ENCODE measurements at places on chromosomes 7 and 10.

DNA sequence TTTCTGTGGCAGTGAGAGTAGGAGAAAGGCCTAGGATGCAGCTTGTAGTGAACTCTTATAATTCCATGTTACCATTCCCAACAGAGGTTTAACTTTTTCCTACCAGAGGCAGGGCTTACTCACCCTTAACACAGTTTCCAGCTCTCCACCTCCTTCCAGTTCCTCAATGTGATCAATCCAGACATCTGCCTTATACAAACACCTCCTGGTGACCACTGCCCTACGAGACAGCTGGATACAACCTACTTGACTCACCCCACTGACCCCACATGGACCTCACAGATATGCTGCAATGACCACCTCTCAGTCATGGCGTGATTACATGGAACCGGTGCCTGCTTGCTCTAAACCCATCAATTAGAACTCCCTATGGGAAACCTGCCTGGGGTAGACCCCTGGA, 326.5 kb downstream of the TNS3 start:
- no peak for DNase-seq

DNA sequence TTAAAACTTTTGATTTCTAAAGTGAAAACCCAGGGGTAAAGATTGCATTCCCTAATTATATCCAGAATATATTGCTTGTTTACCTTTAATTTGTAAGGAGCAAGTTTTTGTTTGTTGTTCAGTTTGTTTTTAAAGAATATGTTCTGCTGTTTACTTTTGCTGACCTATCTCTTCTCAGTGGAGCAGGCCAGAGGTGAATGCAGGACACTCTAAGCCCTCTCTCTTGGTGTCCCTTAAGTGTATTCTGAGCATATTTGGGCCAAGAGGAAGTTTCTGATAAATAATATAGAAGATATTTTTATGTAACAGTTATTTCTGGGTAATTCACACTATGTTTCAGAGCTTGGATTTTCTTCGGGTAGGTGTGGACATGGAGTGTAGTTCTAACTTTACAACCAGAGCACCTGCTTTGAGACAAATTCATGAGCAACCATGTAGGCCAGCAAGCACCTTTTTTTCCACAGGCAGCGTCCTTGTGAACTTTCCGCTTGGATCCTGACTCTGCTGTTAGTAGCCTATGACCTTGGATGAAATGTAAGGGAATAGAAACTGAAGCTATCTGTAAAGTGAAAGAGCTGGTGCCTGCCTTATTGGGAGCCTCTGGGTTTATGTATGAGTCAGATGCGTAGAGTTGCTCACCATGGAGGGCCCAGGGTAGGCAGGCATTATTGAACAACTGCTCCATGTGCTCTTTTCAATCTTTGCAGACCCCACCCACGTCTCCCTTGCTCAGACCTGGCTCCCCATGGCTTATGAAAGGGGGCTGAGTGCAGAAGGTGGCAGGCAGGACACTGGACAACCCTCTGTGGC, 16.1 kb downstream of the OGDH start:
- no peak for DNase-seq

- no peak for DNase-seq
These were observed 30.6 kb downstream of the TMEM243 start for GRCh38 chr7:87188930-87189329.

GRCh38 chr10:124425227-124425962, 6.7 kb upstream of the OAT start:
- no peak for DNase-seq

DNA sequence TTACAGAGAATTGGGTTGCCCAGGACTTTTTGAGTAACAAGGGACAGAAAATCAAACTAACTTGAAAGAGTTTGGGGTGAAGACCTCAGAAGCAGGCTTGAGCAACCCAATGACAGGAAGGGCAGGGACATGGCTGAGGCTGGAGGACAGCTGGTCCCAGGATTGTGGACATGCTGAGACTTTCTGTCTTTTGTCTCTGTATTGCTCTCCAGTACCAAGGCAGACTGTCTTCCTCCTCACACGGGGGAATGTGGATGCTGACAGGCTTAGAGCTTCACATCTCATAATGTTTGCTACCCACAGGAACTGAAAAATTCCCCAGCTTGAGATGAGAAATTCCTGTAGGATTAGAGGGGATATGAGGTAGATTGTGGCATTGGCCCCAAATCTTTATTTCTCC, 229.6 kb downstream of the PHF14 start:
- no peak for DNase-seq

DNA sequence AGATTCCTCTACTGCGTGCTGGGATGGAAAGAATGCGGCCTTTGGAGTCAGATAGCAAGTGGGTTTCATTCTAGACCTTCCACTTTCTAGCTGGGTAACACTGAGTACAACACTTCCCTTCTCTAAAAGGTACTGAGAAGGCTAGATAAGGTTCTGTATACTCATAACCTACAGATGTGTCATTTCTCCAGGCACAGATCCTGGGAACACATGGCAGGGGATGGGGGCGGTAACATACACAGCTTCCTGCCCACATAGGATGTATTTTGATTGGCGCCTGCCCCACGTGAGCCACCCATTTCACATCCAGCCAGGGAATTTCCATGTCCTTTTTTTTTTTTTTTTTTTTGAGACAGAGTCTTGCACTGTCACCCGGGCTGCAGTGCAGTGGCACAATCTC, 31.8 kb downstream of the KLRG2 start:
- peak; percentile 74 for DNase-seq

- no peak for DNase-seq
These were observed 9.7 kb downstream of the EIF4H start for GRCh38 chr7:74183653-74184450.

DNA sequence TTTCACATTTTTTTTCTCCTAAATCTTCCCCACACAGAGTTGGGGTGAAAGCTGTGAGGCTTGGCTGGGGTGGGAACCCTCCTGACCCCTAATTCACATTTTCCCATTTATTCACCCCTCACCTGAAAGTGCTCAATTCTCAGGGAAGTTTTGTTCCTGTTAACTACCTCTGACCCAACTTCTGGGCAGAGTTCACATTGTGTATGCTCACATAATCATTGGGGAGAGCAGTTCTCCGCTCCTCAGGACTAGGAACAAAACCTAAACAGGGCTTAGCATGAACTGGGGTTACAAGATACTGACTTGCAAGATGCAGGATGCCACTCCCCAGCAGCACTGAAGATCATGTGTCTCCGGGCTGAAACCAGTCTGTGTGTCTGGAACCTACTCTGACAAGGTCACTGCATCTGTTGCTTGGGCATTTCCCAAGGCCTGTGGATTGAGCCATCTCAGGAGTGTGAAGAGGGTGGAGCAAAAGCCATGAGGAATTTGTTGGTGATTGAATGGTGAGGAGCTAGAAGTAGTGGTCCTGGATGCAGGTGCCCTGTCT, 258.1 kb upstream of the IGFBP3 start:
- no peak for DNase-seq

- no peak for DNase-seq
These were observed 100.0 kb upstream of the PRR15 start for GRCh38 chr7:29463504-29464158.

GRCh38 chr10:78504181-78504580, 470.5 kb downstream of the RPS24 start:
- no peak for DNase-seq

GRCh38 chr10:48634198-48634983, 29.5 kb upstream of the ARHGAP22 start:
- peak; percentile 86 for DNase-seq

- no peak for DNase-seq
These were observed 39.3 kb downstream of the STEAP4 start for GRCh38 chr7:88267421-88267820.

- no peak for DNase-seq
These were observed 91.7 kb upstream of the ZMIZ1 start for GRCh38 chr10:78976825-78977755.

DNA sequence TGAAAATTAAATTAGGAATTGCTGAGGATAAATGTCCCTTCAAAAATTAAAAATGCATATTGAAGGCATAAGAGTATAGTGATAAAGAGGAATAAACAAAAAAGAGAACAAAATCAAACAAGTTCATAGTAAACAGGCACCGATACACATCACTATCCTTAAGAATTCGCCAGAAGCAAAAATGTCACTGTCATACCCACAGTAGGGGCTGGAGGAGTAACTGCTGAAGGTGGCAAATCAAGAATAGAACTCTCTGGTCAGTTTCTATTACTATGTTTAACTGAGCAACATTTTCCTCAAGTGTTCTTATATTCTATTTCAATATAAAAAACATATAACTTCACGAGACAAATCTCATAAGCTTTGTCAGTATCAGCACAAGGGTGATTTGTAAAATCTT, 84.0 kb downstream of the VPS41 start:
- no peak for DNase-seq

DNA sequence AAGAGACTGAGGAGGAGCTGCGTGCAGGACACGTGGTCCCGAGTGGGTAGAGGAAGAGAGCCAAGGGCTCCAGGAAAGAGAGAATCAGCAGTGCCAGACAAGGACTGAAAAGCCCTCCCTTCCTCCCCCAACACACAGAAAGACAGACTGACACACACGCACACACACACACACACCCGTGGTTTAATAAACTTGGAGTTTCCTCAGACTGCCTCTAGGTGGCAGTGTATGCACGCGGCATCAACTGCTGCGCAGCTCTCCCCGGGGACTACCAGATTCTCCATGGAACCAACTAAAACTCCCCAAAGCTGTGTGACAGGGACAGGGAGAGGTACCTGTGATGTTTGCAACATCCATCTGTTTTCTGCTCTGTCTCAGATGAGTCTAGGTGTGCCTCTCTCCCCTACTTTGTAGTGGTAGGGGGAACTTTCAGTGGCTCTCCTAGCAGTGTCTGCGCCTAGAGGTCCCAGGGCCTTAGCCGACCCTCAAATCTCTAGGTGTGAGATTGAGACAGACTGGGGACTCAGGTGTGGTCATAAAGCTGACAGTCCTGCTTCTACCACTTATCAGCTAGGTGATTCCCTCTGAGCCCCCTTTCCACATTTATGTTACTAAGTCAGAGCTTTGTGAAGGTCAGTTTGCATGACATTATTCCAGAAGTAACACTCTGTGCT, 9.3 kb upstream of the TSPAN14 start:
- DNase-seq = peak; percentile 71

DNA sequence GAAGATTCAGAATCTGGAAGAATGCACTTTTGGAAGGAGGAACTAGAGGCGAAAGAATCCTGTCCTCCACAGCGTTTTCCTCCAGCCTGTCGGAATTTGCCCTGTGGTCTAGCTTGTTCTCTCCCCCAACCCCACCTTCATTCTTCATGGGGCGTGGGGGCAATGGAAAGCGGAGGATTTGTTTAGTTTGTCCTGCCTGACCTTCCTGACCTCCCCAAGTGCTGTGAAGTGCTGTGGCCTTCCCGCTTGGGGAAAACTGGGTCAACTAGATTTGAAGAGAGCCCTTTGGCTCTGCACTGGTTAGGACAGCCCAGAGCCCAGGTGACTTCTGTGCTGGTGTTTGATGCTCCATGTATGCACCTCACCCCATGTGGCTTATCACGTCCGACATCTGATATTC, 49.1 kb downstream of the GATA3 start:
- no peak for DNase-seq

Measured in fibroblast of skin of back (primary cell).